ENCODE measurements at places on chromosomes 3 and 15. TPM values are rescaled to one million over a fixed set of nuclear protein-coding genes. Genes with fewer than 3 reads are reported as not detected.

MYL3 gene
- not detected for total RNA-seq

GRM2 gene
- total RNA-seq = 2.2 TPM

GABRR3 gene
- total RNA-seq = not detected

IL5RA gene
- total RNA-seq = 0.43 TPM

CLDND1 gene
- 171 TPM for total RNA-seq

PTPN23 gene
- total RNA-seq = 57.9 TPM

SCAPER gene
- total RNA-seq = 59.4 TPM

Measured in T-cell (primary cell).